SW480 (cell line): ENCODE measurements at places on chromosomes 7 and 10.

- no peak for DNase-seq
These were observed 113.9 kb upstream of the ANLN start for GRCh38 chr7:36275735-36276284.

DNA sequence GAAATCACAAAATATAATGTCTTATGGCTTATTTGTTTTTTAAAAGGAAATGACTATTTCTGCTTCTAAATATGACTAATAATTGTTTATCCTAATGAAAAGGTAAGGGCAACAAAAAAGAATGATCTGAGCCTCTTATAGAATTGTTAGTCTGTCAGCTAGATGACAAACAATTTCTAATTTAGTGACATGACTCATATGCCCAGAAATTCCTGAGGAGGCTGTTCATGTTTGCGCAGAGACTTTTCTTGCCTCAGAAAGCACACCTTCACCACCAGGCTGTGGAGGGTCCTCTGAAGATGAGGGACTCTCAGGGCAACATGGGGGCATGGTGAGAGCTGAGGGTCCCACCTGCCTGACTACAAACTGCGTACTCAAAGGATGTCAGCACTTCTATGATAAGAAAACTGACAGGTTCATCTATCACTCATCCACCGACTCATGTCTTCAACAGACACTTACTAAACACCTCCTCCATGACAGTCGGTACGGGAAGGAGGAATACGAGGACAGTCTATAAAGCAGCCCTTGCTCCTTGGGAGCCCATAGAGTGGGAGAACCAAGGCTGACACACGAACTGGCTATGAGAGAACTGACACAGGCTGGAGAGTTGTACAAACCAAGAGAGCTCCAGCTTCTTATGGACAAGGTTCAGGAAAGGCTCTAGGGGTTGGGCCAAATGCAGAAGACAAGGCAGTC lies 102.0 kb downstream of the PKD1L1 start:
- no peak for DNase-seq

DNA sequence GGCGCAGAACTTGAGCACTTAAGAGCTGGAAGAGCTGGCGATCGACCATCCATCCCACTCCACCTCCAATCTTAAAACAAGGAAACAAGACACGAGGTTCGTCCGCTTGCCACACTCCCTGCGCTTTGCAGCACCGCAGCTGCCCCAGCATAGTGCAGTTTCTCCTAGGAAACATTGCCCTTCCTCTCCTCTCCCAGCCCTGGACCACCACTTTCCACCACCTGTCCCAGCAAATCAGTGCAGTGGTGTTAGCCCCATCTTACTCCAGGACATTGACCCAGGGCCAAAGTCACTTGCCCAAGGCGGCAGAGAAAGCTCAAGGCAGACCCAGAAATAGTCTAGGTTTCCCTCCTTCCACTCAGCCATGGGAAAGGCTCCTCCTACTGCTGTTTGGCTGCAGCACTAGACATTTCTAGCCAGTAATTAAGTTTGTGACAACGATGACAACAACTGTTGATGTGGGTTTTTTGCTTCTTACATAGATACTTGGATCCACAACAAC lies 1.5 kb upstream of the PARD3 start:
- no peak for DNase-seq

DNA sequence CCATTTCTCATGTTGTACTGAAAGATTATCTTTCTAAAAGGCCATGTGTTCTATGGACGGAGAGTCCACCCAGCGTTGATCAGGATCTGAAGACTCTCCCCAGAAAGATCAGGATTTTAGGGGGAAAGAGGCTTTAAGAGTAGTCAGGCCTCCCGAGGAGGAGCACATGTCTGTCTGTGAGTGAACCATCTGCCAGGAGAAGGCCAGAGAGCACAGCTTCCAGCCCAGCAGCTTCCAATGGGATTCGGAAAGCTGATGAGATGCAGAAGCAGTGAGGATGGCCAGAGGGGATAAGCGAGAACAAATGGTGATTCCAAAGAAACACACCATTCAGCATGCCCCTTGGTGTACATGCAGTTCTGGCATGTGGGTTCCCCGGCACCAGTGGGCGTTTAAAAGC lies 88.5 kb upstream of the TCERG1L start:
- no peak for DNase-seq

GRCh38 chr10:132610071-132610701 lies 72.6 kb downstream of the INPP5A start:
- DNase-seq: no peak

DNA sequence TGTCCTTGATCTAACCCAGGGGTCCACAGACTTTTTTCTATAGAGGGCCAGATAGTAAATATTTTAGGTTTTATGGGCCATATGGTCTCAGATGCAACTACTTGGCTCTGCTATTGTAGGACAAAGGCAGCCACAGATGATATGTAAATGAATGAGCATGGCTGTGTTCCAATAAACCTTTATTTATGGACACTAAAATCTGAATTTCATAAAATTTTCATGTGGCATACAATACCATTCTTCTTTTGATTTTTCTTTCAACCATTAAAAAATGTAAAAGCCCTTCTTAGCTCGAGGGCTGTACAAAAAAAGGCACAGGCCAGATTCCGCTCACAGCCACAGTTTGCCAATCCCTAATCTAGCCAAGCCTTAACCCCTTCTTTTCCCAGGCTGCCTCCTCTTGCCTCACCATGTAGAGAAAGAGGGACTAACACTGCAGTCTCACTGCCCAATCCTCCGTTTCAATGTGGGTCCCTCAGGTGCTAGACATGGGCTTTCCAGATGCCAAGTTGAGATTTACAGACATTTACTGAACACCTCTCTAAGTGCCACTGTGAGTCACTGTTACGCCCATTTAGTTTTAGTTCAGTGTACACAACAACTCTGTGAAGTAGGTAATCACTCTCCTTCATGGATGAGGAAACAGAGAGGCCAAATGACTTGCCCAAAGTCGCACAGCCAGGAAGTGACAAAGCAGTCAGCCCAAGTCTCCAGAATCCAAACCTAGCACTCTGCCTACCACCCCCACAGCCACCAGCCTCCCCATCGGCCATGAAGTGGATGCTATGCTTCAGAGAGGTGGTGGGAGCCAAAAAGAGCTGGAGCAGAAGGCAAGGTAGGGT lies 132.6 kb upstream of the PDLIM1 start:
- DNase-seq: no peak

DNA sequence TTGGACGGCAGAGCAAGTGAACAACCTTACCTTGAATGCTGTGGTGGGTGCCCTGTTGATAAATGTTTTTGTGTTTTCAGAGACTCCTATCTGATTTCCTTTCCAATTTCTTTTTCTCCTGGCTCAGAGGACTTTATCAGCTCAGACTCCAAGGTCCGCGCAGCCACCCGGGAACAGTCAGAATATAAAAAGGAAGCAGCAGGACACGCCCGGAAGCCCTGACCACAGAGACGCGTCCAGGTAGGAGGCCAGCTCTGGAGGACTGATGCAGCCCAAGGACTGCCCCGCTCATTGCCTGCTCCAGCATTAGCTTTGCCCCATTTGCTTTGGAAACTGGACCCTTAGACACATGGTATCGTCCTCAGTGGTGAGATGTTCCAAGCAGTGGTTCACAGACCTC lies 61.3 kb downstream of the TACC2 start:
- DNase-seq: peak; percentile 40

DNA sequence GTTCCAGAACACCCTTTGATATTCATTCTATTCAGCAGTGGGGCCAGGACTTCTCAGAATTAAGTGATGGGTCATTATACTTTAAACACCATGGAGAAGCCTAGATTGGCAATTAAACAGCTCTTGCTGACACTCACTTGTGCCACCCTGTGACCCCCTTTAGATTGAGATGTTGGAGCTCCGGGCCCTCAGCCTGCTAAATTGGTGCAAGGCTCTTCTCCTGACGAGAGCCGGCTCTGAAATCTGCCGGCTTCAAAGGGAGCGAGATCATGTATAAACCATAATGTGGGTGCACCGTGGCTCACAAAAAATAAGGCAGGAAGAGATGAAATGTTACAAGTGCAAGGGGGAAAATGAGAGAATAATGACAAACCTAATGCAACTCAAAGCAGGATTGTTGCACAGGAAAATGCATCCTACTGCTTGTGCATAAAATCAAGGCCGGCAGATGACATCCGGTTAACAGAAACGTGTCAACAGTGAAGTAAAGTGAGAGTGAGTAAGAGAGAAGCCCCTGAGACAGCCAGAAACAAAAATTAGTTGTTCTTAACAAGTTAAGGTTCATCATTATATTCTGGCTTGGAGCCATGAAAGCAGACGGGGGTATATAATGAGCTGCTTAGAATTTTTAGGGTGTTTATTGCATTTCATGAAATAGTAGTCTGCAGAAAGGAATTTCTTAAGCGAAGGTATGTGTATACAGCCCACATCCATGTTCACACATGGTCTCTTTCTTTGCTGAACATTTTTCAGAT lies 198.2 kb downstream of the TCF7L2 start:
- no peak for DNase-seq

GRCh38 chr7:155286686-155287085 lies 11.0 kb upstream of the INSIG1 start:
- DNase-seq: no peak

- no peak for DNase-seq
These were observed 561.7 kb downstream of the PTPRN2 start for GRCh38 chr7:158025686-158026600.

- DNase-seq: peak; percentile 39
These were observed 5.2 kb upstream of the NPSR1 start for GRCh38 chr7:34652809-34653208.

DNA sequence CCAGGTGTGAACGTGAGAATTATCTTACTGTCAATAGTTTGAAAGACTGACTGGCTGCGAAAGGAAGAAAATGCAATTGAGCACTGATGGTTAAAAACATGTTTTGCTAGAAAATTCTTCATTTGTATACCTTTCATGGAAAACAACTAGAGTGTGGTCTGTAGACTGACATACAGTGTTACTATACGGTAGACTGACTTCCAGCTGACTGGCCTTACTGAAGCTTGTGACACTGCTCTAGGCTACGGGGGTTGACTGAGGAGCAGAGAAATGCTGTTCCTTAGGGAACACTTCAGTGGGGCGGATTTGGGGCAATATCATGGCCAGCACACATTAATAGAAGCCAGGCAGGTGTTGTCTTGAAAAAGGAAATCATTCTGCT lies 25.9 kb upstream of the DDC start:
- DNase-seq: no peak

DNA sequence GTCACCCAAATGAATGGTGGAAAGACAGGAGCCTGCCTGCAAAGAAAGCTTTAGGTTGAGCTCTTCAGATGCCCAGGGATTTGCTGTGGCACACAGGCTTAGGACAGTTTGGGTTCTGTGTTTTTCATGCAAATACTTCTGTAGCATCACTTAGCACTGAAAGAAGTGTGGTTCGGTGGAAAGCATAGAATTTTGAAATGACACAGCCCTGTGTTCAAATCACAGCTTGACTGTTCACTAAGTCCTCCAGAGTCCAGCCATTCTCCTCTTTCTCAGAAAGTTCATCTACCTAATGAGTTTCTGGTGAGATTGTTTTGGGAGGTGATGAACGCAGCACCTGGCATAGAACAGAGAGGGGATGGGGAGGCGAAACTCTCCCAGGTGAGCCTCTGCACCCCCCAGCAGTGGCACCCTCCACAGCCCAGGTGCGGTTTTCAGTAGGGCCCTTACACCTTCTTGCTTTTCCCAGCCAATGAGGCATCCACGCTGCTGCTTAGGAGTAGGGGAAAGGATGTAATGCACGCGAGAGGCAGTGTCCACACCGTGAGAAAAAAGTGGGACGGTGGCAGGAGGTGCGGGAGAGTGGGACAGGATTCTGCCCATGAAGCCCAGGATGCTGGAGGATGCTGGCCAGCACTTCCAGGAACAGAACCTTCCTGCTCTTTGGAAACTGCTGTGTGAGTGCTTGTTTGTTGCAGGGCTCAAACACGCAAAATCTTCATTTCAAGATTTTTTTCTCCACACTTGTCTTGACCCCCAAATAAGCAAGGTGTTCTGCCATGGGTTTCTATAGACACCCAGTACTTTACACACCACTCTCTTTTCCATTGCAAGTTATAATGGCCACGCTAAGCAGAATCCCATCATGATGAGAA lies 11.6 kb downstream of the EN2 start:
- DNase-seq: no peak

GRCh38 chr10:87626422-87626892 lies 33.2 kb upstream of the PAPSS2 start:
- no peak for DNase-seq

GRCh38 chr7:138980563-138981291 lies 462 bp downstream of the KIAA1549 start:
- peak; percentile 14 for DNase-seq

DNA sequence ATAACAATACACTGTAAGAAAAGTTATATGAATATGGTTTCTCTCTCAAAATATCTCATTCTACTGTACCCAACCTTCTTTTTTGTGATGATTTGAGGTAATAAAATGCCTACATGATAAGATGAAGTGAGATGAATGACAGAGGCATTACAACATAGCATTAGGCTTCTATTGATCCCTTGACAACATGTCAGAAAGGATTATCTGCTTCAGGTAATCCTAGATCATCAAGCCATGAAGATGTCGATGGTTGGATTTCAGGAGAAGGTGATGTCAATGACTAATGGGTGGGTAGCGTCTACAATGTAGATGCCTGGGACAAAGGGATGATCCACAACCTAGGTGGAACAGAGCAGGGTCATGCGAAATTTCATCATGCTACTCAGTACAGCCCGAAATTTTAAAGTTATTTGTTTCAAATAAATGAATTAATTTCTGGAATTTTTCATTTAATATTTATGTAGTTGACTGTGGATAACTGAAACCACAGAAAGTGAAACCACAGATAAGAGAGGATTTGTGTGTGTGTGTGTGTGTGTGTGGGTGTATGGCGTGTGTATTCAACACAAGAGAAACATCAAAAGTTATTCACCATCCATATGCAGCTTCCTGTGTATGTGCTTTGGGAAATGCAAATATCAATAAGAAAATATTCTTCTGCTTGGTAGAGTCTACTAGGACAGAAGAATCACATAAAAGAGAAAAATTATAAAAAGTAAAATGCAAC lies 77.0 kb downstream of the MAGI2 start:
- no peak for DNase-seq

- DNase-seq: no peak
These were observed 44.7 kb downstream of the IMMP2L start for GRCh38 chr7:111517549-111517951.

- no peak for DNase-seq
These were observed 510.9 kb downstream of the ANKRD7 start for GRCh38 chr7:118735441-118735840.

DNA sequence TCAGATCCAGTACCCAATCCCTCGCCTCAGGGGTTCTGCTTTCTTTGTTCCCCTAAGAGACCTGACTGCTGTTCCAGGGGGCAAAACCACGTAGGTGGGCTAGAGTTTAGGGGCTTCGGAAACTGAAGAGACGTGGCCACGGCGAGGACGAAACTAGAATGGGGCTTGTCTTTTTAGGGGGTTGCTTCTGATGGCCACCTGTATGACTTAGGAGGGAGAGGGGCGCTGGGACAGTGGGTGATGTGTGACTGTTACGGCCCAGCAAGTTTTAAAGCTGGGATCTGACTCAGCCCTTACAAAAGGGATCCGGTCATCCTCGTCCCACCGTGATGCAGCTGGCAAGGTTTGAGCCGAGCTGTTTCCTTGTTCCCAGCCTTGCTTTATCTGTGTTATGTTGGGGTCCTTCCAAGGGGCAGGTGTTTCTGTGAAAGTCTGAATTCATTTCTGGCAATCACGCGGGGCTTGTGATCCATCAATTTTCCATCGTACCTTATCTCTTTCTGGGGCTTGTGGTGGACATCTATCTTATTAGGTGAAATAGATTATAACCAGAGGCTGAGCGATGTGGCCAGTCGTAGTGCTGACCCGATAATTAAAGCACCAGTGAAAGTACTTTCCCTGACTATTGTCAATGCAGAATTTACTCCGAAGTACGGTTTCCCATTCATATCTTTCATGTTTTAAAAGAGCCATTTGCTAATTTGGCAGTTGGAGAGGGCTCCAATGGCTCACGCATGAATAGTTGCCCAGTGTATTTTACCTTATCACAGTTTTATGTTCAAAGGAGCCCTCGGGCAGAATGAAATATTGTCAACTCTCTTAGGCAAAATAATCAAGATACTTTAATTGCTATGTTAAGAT lies 830 bp downstream of the MET start:
- DNase-seq: peak; percentile 40
